ENCODE measurements at places on chromosomes 7 and 10.
A peak's percentile ranks its signal among the peaks of the same experiment; 100 is the strongest.

GRCh38 chr10:49627644-49628247 lies 13.9 kb downstream of the CHAT start:
- no peak for DNase-seq

GRCh38 chr10:13272164-13272571 lies 27.7 kb downstream of the PHYH start:
- DNase-seq = peak; percentile 22

DNA sequence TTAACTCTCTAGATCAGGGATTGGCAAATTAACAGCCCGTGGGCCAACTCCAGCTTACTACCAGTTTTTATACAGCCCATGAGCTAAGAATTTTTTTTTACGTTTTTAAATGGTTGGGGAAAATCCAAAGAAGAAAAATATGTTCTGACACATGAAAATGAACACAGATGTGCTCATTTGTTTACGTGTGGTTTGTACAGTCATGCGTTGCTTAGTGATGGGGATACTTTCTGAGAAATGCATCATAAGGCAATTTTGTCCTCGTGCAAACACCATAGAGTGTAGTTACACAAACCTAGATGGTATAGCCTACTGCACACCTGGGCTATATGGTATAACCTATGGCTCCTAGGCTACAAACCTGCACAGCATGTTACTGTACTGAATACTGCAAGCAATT lies 8.3 kb upstream of the SMKR1 start:
- DNase-seq = peak; percentile 80

DNA sequence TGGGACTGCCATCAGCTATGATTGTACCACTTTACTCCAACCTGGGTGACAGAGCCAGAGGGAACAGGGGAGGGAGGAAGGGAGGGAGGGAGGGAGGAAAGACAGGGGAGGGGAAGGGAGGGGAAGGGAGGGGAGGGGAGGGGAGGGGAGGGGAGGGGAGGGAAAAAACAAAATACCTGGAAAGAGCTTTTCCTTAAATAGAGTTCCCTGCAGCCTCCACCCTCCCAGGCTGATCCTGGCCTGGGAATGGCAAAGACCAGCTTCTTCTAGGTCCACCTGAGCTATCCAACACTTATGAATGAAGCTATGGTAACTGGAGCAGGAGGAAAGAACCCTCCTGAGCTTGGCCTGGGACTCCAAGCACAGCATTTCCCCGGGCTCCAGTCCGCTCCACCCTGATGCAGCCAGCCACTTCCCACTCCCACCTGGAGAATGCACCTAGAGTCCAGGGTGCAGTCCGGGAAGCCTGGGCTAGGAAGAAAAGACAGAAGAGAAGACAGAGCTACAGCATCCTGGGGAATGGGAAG lies 66.1 kb downstream of the GRID1 start:
- DNase-seq = no peak

GRCh38 chr7:132690174-132690573 lies 113.9 kb upstream of the PLXNA4 start:
- no peak for DNase-seq

GRCh38 chr7:105261689-105262088 lies 127.0 kb downstream of the SRPK2 start:
- peak; percentile 6 for DNase-seq

- no peak for DNase-seq
Observed at GRCh38 chr7:71541707-71542353, 409.9 kb downstream of the GALNT17 start.

GRCh38 chr7:36860681-36861080 lies 136.4 kb upstream of the AOAH start:
- no peak for DNase-seq

- no peak for DNase-seq
Observed at GRCh38 chr10:97520978-97521761, 22.4 kb downstream of the UBTD1 start.

- no peak for DNase-seq
Observed at GRCh38 chr7:131967216-131967730, 410.8 kb upstream of the PODXL start.

DNA sequence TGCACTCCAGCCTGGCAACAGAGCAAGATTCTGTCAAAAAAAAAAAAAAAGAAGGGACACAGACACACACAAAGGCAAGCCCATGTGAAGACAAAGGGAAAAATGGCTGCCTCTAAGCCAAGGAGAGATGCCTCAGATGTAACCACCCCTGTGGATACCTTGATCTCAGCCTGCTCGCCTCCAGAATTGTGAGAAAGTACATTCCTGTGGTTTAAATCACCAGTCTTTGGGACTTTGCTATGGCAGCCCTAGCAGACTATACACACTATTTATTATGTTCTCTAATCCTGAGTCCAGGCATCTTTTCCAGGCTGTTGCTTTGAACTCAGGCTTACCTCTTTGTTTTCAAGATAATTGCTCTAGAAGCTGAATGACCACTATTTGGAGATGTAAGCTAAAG lies 494.3 kb downstream of the GALNT17 start:
- DNase-seq = peak; percentile 85

DNA sequence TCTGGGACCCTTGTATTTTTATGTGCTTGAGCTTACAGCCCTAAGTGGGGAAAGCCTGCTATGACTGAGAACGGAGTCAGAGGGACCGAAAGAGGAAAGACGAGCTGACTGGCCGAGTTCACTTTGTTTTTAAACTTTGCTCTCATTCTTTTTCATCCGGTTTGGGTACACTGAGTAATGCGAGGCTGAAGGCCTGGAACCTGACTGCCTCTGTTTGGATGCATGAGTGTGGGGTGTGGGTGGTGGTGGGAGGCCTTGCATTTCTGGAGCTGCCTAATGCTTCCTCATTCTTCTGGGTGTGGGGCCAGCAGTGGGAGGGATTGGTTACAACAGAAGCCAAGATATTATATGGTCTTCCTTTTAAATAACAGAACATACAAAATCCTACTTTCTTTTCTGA lies 155.5 kb downstream of the BUB3 start:
- no peak for DNase-seq

DNA sequence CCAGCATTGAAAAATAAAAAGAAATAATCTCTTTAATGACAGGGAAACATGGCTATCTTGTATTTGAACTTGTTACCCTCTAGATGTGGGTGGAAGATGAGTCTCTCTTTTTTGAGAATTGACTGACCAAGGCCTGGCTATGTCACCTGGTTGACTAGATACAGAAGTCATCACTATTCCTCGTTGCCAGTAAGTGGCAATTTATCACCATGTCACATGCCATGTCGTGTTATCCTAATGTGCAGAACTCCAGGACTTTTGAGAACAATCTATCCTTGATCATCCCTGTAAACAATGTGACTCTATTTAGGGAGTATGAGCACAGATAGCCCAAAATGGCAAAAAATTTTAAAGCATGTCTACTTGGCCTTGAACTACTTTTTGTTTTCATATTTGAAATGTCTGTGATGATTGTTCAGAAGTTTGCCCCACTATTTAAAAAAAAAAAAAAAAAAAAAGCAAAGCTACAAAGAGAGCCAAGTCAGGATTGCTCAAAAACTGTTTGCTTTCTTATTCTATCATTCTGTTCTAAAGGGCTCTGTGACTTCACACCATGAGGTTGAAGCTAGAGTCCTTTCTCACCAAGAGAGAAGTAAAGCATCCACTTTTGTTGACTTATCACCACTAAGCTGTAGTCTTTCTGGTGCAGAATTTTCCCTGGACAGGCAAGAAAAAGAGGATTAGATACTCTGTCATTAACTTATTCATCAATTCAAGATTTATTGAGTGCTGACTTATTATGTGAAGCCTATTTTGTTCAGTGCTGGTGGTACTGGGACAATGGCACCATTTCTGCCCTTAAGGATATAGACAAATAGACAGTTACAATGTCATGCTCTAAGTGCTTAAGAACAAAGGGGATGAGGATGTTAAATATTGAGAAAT lies 10.4 kb upstream of the WIPF3 start:
- DNase-seq = no peak

GRCh38 chr7:53800746-53801145 lies 741.4 kb upstream of the VSTM2A start:
- peak; percentile 28 for DNase-seq

GRCh38 chr7:12456506-12456905 lies 52.8 kb upstream of the VWDE start:
- no peak for DNase-seq

GRCh38 chr7:47343061-47343455 lies 238.9 kb downstream of the TNS3 start:
- no peak for DNase-seq

DNA sequence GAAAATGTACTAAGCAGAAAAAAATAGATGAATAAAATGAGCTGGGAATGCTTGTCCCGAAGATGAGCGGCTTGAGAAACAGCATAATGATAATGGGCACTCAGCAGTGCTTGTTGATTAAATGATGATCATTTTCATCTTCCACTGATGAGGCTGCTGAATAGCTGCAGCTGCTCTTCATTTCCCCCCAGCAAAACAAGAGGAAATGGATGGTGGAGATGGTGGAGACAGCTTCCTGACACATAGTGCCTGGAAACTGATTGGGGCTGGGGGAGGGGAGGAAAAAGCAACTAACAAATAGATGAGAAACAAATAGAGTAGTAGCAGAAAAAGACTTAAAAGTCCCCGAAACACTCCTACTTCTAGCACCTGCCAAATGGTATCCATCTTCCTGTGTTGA lies 41.4 kb downstream of the MRC1 start:
- no peak for DNase-seq

DNA sequence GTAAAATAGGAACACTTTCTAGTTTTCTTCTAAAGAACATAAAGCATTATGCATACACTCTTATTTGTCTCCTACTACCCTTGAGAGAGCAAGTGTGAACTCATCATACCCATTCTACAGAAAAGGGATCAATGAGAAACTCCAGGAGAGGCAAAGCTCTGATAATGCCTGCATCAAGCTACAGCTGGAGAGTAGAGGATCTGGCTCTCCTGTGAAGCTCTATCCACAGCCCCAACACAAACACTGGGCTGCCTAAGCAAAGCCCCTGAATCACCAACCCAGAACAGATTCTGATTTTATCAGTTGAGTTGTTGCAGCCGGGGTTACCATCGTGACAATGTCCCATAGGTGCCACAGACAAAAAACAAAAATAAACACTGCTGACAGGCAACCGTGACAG lies 74.9 kb downstream of the NUDCD3 start:
- no peak for DNase-seq

DNA sequence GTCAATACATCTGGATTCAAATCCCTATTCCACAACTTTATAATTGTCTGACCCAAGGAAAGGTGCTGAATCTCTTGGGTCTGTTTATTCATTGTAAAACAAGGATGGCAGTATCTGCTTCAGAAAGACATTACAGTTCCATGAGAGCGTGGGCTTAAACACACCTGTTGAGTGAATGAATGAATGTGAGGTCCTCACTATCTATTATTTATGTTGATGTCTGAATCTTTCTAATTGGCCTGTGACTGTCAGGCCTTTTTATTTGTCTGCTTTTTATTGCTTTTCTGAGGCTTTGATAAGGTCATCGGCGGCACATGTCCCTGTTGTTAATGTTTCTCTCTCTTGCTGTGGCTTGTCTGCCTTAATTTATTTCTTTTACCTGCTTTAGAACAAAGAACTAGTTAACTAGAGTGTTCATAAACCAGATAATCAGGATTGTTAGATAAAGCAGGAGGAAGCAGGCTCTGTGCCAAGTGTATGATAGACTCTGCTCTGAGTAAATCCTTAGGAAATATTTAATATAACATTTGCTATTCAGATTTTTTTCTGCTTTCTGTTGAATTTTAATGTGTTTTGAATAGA lies 42.3 kb upstream of the CYCS start:
- no peak for DNase-seq

DNA sequence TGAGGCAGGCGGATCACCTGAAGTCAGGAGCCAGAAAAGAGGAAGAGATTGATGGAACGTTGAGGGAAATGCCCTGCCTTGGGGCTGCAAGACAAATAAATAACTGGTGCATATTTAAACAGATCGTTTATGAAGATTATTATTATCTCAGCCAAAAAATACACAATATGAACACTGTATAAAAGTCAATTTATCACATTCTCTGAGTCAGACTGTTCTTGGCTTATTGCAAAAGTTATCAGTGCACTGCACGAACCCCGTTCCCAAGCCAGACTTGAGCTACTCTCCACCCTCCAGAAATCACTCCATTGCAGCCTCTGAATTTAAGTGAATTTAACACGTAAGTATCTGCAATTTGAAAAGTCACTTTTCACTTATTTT lies 1.6 kb downstream of the DNMBP start:
- DNase-seq = peak; percentile 38

DNA sequence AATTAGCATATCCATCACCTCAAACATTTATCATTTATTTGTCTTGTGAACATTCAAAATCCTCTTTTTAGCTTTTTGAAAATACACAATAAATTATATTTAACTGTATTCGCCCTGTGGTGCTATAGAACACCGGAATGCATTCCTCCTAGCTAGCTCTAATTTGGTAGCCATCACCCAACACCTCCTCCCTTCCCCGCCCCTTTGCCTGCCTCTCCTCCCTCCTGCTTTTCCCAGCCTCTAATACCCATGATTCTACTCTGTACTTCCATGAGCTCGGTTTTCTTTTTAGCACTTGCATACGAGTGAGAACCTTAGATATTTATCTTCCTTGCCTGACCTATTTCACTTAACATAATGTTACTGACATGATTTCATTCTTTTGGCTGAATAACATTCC lies 80.1 kb downstream of the ANKRD26 start:
- DNase-seq = no peak

GRCh38 chr7:116340943-116341907 lies 130.9 kb downstream of the TES start:
- DNase-seq = no peak

DNA sequence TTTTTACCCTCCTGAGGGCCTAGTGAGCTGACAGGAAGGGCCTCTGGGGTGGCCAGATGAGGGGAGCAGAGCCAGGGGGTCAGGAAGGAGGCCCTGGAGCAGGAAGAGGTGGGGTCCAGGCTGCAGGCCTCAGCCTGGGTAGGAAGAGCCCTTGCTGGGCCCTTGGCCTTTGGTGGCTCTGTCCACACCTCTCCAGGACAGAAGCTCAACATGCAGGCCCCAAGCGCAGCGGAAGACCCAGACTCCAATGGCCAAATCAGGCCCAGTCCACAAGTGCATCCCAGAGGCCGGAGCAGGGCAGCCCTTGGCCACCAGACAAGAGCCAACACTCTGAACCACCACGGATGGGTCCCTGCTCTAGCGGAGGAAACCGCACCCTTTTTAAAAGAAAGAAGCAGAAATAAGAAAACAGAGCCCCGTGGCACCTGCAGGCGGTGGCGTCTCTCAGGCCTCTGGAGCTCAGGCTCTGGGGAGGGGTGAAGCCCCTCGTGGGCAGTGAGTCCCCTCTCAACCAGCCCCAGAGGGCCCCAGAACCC lies 52.8 kb downstream of the FOXL3 start:
- DNase-seq = no peak

Measured in fibroblast of skin of scalp (primary cell).